ENCODE measurements at places on chromosomes 6 and 20.
A peak's percentile ranks its signal among the peaks of the same experiment; 100 is the strongest.

DNA sequence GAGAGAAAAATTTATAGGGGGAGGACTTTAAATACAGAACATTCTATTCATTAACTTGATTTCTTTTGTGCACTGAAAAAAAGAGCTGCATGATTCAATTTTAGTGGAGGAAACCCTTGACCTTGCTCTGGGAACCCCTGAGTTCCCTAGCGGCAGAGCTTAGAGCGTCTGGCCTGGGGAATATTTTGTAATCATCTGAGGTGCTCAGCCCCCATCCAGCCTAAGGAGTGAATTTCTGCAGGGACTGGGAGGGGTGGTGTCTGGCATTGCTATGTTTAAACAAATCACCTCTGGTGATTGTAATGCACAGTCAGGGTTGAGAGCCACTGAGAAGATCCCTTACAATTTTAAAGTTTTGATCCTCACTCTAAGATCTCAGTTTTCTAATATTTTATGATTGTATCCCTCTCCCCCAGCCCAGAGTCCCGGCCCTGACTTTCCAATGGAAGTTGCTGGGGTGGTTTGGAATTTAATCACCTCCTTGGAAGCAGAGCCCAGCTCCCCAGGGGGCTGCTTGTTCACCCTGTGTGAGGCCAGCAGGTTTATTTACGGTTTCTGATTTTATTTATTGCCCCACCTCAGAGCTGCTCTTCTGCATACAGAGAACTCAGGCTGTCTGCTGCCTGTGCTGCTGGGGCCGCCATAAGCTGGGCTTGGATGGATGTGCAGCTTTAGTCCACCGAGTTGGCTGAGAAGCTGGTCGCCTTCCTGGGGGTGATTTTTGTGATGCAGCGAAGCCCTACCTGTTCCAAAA, 263.1 kb downstream of the LRFN2 start:
- DNase-seq: no peak

- peak; percentile 84 for DNase-seq
Measured at GRCh38 chr6:145071836-145072235, 663.5 kb downstream of the EPM2A start.

- no peak for DNase-seq
Measured at GRCh38 chr6:168834042-168834587, 393.1 kb downstream of the SMOC2 start.

DNA sequence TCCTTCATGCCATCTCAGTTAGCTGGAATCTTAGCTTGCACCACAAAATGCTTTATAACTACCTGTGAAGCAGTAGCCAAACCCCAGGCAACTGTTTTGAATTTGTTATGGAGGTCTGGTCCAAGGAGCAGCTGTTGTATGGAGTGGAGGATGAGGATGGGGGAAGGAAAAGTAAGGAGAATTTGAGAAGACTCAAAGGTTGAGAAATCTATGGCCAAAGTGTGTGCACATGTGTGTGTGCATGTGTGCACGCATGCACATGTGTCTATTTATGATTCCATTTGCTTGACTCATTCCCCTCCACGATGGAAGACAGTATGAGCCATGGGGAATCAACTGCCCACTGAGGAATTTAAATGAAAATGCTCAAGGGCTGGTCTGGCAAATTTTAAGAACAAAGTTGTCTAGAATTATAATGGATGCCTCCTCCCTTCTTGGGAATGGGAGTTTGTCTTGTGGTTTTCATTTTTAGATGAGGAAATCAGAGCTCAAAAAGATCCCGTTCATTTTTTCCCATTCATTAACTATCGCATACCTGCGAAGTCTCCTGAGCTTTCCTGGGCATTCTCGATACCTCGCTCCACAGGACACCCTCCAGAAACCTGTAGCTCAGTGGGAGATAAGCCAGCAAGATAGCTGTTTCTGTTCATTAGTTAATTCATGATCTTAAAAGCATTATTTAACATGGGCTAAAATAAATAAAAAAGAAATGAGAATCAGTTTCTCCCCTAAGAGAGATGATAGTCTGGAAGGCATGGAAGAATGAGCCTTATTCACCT, 152.3 kb upstream of the NEDD9 start:
- DNase-seq: no peak

- DNase-seq: no peak
Measured at GRCh38 chr6:144646093-144647056, 361.2 kb downstream of the UTRN start.

- DNase-seq: no peak
Measured at GRCh38 chr6:128574402-128574801, 54.0 kb upstream of the PTPRK start.

Measured in iris pigment epithelial cell (primary cell).